ENCODE measurements at places on chromosomes 3 and 15.
A peak's percentile ranks its signal among the peaks of the same experiment; 100 is the strongest.

GRCh38 chr3:145981056-145981455 lies 179.9 kb downstream of the PLOD2 start:
- no peaks in the 10 kb centered on the region for H3K27me3 ChIP-seq
- H3K27ac ChIP-seq: no peak overlapping the region
- DNase-seq: no peak
- H3K4me1 ChIP-seq: no peaks in the 10 kb centered on the region
- no peaks in the 10 kb centered on the region for H3K36me3 ChIP-seq

GRCh38 chr3:141305436-141305835 lies 62.9 kb upstream of the ZBTB38 start:
- no peak for DNase-seq
- H3K4me3 ChIP-seq: no peak overlapping the region
- H3K27me3 ChIP-seq: no peaks in the 10 kb centered on the region
- no peak overlapping the region for H3K27ac ChIP-seq

GRCh38 chr3:37530047-37530697 lies 331.5 kb upstream of the CTDSPL start:
- H3K4me3 ChIP-seq: no peak overlapping the region
- no peaks in the 10 kb centered on the region for H3K36me3 ChIP-seq
- no peak overlapping the region for H3K27ac ChIP-seq
- H3K27me3 ChIP-seq: no peaks in the 10 kb centered on the region
- H3K4me1 ChIP-seq: no peaks in the 10 kb centered on the region
- DNase-seq: no peak

- no peaks in the 10 kb centered on the region for H3K36me3 ChIP-seq
- H3K27ac ChIP-seq: no peak overlapping the region
- H3K4me1 ChIP-seq: peaks cover 8% of the 10 kb centered on the region
These were observed 9.3 kb downstream of the LRCH3 start for GRCh38 chr3:197800379-197800778.

DNA sequence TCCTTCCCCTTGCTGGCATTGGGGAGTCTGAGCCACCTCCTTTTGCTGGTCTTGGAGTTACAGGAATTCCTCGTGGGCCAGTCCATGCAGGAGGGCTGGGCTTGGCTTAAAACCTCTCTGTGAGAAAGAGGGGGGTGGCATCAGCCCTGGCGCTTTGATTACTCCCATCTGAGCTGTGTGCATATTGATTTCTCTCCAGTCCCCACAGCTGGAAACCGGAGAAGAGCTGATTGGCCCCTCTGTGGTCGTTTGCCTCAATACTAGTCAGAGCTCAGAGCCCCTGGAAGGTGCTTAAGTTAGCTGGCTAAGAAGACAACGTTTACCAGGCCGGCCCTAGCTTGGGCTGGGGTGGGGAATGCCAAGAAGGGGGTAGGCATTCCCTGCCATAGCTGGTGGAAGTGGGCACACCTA lies 4.0 kb upstream of the RASGRF1 start:
- H3K4me3 ChIP-seq: no peak overlapping the region
- H3K27ac ChIP-seq: no peak overlapping the region
- H3K36me3 ChIP-seq: no peaks in the 10 kb centered on the region
- peaks cover 4% of the 10 kb centered on the region for H3K27me3 ChIP-seq

DNA sequence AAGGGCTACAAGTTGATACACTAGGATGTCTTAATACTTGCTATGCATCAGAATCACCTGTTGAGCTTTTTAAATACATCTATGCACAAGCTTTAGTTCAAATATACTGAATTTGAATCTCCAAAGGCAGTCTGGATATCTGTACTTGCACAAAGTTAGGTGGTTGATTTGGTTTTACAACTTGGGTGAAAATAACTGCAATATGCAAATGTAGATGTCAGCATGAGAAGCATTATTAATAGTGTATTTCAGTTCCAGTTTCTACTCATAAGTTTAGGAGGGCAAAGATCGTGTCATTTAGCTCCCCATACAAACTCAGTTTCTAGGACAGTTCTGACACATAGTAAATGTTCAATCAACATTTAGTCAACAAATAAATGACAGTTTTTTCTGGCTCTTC lies 25.6 kb downstream of the IQCB1 start:
- H3K4me1 ChIP-seq: no peaks in the 10 kb centered on the region
- no peak overlapping the region for H3K4me3 ChIP-seq
- peaks cover 26% of the 10 kb centered on the region for H3K36me3 ChIP-seq

DNA sequence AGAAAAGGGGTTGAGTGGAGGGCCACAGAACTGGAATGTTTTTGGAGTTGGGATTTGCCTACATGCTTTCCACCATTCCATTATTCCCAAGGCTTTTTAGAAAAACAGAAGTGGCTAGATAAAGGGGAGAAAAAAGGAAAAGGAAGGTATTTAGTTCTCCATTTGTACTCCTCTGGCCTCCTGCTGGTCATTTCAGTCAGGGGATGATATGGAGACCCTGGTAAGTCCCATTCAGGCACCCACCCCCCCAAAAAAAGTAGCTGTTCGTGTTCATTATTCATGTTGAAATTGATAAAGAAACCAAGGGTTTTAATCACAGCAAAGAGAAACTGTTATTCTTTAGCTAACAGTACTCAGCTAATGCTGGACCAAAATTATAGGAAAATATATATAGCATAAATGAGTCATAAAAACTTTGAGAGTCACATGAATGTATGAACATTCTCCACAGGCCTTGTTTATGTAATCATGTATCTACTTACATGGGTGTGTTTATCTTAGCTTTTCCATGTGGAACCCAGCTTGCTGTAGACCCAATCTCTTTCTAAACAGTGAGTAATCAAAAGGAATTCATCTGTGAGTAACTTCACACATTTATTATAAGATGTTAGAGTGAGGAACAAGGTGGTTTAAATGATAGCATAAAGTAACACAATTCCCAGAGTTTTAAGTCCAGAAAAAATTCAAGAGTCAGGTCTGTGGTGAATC lies 167.2 kb downstream of the KCNMB2 start:
- H3K27ac ChIP-seq: no peak overlapping the region
- no peaks in the 10 kb centered on the region for H3K4me1 ChIP-seq
- DNase-seq: no peak

- no peak overlapping the region for H3K4me3 ChIP-seq
- no peaks in the 10 kb centered on the region for H3K27me3 ChIP-seq
- H3K4me1 ChIP-seq: no peaks in the 10 kb centered on the region
These were observed 114.5 kb upstream of the GADL1 start for GRCh38 chr3:31008994-31009393.

DNA sequence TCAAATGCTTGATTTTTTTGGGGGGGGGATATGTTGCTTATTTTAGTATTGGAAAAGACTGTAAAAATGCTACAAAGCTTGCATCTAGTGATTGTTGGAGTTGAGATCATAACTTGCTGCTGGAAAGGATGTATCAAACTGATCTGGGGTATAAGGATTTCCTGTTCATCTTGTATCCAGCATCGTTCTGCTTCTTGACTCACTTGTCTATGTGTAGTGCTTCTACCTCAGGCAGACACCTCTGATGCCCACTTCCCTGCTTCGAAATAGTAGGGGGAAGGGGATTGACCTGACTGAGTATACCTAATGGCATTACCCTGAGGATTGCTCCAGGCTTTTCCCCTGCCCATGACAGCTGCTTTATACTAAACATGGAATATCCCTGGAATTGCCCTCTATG lies 42.7 kb downstream of the STT3B start:
- peaks cover 8% of the 10 kb centered on the region for H3K36me3 ChIP-seq
- no peak for DNase-seq
- H3K4me1 ChIP-seq: peaks cover 21% of the 10 kb centered on the region

- H3K4me3 ChIP-seq: no peak overlapping the region
- DNase-seq: no peak
- H3K27me3 ChIP-seq: no peaks in the 10 kb centered on the region
- H3K36me3 ChIP-seq: no peaks in the 10 kb centered on the region
- no peak overlapping the region for H3K27ac ChIP-seq
These were observed 425.5 kb upstream of the SEMA6D start for GRCh38 chr15:47291767-47292166.

- DNase-seq: no peak
- H3K27ac ChIP-seq: no peak overlapping the region
- H3K27me3 ChIP-seq: no peaks in the 10 kb centered on the region
These were observed 28.6 kb upstream of the TNFSF10 start for GRCh38 chr3:172551874-172552273.

DNA sequence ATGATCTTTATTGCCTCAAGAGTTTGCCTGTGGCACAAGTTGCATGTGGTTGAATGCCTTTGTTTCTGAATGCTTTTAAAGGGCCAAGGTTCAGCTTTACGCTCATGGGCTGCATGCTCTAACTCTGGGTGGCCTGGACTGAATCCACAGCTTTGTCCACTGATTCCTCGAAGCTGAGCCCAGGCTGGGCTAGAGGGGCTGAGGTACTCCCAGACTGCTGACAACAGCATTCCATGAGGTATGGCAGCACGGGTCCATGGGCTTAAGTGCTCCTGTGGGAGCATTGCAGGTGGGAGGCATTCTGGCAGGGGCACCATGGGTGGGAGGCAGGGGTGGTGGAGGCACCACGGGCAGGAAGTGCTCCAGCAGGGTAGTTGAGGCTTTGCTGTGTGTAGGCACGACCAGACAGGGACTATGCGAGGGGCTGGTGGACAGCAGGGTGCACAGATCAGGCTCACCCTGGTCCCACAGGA lies 61.6 kb downstream of the GLCE start:
- no peak overlapping the region for H3K27ac ChIP-seq
- H3K27me3 ChIP-seq: no peaks in the 10 kb centered on the region
- H3K36me3 ChIP-seq: peaks cover 8% of the 10 kb centered on the region
- DNase-seq: no peak

DNA sequence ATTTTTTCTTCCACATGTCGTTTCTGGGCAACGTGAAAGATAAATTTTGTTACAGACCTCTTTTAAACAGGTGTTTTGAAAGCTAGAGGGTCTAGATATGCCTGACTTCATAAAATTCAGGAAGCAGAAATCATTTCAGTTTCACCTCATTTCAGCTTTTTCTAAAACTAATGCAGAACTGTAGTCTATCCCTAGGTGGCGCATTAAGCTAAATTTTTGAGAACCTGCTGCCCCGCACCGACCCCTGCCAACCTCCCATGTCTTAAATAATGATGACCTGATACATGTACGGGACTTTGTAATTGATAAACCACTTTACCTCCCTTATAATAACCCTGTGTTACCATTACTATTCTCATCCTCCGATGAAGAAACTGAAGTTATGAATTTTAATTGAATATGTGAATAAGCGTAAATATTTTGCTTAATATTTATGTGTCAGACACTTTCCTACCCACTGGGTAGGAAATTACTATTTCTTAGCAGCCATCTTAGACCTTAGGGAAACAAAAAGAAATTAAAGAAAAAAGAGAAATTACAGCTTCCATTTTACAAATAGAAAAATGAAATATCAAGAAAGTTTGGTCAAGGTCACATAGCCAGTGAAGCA lies 78.7 kb upstream of the GCNT3 start:
- H3K4me1 ChIP-seq: no peaks in the 10 kb centered on the region
- no peak overlapping the region for H3K27ac ChIP-seq
- H3K27me3 ChIP-seq: no peaks in the 10 kb centered on the region

DNA sequence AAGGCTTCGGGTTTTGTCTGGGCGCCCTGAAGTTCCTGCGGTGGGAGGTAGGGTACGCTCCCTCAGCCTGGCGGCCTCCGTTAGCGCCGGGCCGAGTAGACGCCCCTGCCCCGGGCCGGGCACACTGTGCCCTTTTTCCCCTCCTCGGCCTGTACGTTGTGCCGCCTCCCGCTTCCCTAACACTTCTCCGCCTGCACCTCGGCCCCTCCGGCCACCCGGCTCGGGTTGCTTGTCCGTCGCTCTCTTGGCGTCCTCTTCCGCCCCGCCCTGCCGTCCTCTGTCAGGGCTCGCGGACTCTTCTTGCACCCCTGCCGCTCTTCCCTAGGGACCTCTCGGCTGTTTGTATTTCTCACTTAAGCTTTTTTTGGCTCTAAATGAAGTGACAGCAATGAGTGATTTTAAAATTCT lies 384 bp downstream of the KNL1 start:
- peak overlapping the region; percentile 91 for H3K27ac ChIP-seq
- H3K4me1 ChIP-seq: no peaks in the 10 kb centered on the region
- peak overlapping the region; percentile 73 for H3K4me3 ChIP-seq
- H3K36me3 ChIP-seq: no peaks in the 10 kb centered on the region
- no peak for DNase-seq

GRCh38 chr3:197507081-197507480 lies 48.7 kb downstream of the BDH1 start:
- H3K4me3 ChIP-seq: no peak overlapping the region
- H3K36me3 ChIP-seq: peaks cover 6% of the 10 kb centered on the region
- no peaks in the 10 kb centered on the region for H3K27me3 ChIP-seq

- DNase-seq: no peak
- no peaks in the 10 kb centered on the region for H3K36me3 ChIP-seq
- no peaks in the 10 kb centered on the region for H3K4me1 ChIP-seq
These were observed 137.3 kb upstream of the UBE2E1 start for GRCh38 chr3:23668430-23668904.

GRCh38 chr3:42052132-42052483 lies 39.0 kb upstream of the TRAK1 start:
- H3K27me3 ChIP-seq: no peaks in the 10 kb centered on the region
- DNase-seq: no peak
- no peaks in the 10 kb centered on the region for H3K36me3 ChIP-seq
- H3K4me1 ChIP-seq: no peaks in the 10 kb centered on the region

GRCh38 chr3:100641471-100642032 lies 32.2 kb downstream of the ADGRG7 start:
- no peaks in the 10 kb centered on the region for H3K36me3 ChIP-seq
- no peak overlapping the region for H3K4me3 ChIP-seq
- DNase-seq: no peak
- H3K4me1 ChIP-seq: no peaks in the 10 kb centered on the region

DNA sequence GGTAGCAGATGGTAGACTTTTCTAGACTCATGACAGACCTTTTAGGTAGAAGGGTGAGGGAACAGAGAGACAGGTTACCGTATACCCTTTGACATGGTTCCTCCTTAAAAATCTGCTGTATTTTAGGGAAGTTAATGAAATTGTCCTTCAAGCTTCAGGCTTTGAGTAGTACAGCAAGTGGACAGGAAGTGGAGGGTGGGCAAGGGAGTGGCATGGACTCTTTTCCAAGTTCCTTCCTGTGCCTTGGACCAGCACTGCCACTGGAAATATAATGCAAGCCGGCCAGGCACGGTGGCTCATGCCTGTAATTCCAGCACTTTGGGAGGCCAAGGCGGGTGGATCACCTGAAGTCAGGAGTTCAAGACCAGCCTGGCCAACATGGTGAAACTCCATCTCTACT lies 156.1 kb upstream of the LRRFIP2 start:
- H3K4me3 ChIP-seq: no peak overlapping the region
- no peaks in the 10 kb centered on the region for H3K4me1 ChIP-seq
- no peak overlapping the region for H3K27ac ChIP-seq
- peaks cover 42% of the 10 kb centered on the region for H3K36me3 ChIP-seq
- no peaks in the 10 kb centered on the region for H3K27me3 ChIP-seq

- no peaks in the 10 kb centered on the region for H3K27me3 ChIP-seq
- no peaks in the 10 kb centered on the region for H3K4me1 ChIP-seq
- no peaks in the 10 kb centered on the region for H3K36me3 ChIP-seq
- no peak for DNase-seq
These were observed 210.4 kb downstream of the ATP10A start for GRCh38 chr15:25652704-25653103.

- H3K36me3 ChIP-seq: no peaks in the 10 kb centered on the region
- H3K27ac ChIP-seq: no peak overlapping the region
- H3K4me1 ChIP-seq: no peaks in the 10 kb centered on the region
- no peak overlapping the region for H3K4me3 ChIP-seq
- DNase-seq: no peak
- no peaks in the 10 kb centered on the region for H3K27me3 ChIP-seq
These were observed 17.4 kb upstream of the RNU6-1 start for GRCh38 chr15:67857220-67857619.
